GM23248 (cell line): ENCODE measurements at places on chromosomes 1 and 21. TPM values are rescaled to one million over a fixed set of nuclear protein-coding genes. Genes with fewer than 3 reads are reported as not detected.

The FMOD gene
- 11.2 and 11.4 TPM in 2 replicates for polyA plus RNA-seq

The FCN3 gene
- polyA plus RNA-seq, result not detected in 2 replicates

- H3K4me3 ChIP-seq, result no peak overlapping the region
- no peak for DNase-seq
- H3K4me1 ChIP-seq, result no peaks in the 10 kb centered on the region
- H3K27ac ChIP-seq, result no peak overlapping the region
Measured at GRCh38 chr21:44408226-44408625, 47.1 kb upstream of the LRRC3 start.

DNA sequence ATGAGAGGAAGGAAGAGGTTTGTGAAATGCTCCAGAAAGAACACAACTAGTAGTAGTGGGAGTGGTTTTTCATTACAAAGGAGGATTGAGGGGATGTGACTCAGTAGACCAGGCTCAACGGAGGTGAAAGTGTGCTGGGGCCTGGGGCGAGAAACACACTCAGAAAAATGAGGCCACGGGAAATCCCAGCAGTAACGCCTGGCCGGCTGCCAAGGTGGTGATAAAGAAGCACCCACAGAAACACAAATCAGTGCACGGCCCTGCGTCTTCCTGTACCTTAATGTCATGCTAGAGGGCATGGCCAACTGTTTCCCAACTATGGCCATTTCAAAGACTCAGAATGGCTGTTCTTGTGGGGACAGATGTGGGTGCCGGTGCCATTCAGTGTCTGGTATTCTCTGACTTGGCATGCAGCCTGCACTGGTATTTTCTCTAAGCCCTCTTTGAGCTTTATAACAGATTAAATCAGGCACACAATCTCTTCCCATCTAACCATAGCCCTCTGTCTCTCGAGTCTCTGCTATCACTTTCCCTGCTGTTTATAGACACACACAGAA, 38.2 kb downstream of the URB2 start:
- H3K4me3 ChIP-seq, result no peak overlapping the region
- H3K27ac ChIP-seq, result no peak overlapping the region
- H3K27me3 ChIP-seq, result no peaks in the 10 kb centered on the region
- H3K36me3 ChIP-seq, result no peaks in the 10 kb centered on the region
- no peaks in the 10 kb centered on the region for H3K4me1 ChIP-seq

GRCh38 chr1:161282991-161283390, 24.4 kb downstream of the PCP4L1 start:
- H3K36me3 ChIP-seq, result no peaks in the 10 kb centered on the region
- H3K27me3 ChIP-seq, result peaks cover 22% of the 10 kb centered on the region
- no peaks in the 10 kb centered on the region for H3K4me1 ChIP-seq
- no peak overlapping the region for H3K4me3 ChIP-seq

DNA sequence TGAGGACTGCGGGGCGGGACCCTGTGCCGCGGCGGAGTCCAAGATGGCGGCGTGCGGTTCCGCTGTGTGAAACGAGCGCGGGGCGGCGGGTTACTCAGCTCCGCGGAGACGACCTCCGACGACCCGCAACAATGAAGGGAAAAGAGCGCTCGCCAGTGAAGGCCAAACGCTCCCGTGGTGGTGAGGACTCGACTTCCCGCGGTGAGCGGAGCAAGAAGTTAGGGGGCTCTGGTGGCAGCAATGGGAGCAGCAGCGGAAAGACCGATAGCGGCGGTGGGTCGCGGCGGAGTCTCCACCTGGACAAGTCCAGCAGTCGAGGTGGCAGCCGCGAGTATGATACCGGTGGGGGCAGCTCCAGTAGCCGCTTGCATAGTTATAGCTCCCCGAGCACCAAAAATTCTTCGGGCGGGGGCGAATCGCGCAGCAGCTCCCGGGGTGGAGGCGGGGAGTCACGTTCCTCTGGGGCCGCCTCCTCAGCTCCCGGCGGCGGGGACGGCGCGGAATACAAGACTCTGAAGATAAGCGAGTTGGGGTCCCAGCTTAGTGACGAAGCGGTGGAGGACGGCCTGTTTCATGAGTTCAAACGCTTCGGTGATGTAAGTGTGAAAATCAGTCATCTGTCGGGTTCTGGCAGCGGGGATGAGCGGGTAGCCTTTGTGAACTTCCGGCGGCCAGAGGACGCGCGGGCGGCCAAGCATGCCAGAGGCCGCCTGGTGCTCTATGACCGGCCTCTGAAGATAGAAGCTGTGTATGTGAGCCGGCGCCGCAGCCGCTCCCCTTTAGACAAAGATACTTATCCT, 430 bp downstream of the RBM15 start:
- 0 out of 2 replicates have a peak, but pooled peaks cover 22% of the 10 kb centered on the region for H3K36me3 ChIP-seq

- H3K4me1 ChIP-seq, result peaks cover 11% of the 10 kb centered on the region; the same call in 1 of the 2 replicates
- no peaks in the 10 kb centered on the region for H3K27me3 ChIP-seq
- H3K36me3 ChIP-seq, result peaks cover 50% of the 10 kb centered on the region
- H3K4me3 ChIP-seq, result no peak overlapping the region
- DNase-seq, result no peak
Measured at GRCh38 chr1:100927276-100927675, 31.4 kb downstream of the SLC30A7 start.

DNA sequence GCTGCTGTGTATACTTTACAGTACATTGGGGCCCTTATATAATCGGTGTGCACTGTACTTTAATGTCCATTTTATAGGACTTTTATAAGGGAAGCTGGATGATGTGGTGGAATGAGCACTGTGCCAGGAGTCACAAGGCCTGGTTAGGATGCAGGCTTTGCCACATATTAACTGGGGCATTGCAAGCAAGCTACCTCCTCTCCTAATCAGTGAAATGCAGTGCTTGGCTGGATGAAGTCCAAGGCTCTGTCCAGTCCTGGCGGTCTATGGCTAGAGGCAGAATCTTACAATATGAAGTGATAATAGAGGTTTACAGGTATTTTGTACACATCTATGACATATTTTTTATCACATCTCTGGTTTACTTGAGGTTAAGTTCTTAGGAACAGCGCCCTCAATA, 1.7 kb upstream of the PKP1 start:
- no peak overlapping the region for H3K27ac ChIP-seq
- peaks cover 14% of the 10 kb centered on the region for H3K4me1 ChIP-seq
- H3K4me3 ChIP-seq, result no peak overlapping the region
- H3K36me3 ChIP-seq, result no peaks in the 10 kb centered on the region
